ENCODE measurements at places on chromosomes 3 and 15.

DNA sequence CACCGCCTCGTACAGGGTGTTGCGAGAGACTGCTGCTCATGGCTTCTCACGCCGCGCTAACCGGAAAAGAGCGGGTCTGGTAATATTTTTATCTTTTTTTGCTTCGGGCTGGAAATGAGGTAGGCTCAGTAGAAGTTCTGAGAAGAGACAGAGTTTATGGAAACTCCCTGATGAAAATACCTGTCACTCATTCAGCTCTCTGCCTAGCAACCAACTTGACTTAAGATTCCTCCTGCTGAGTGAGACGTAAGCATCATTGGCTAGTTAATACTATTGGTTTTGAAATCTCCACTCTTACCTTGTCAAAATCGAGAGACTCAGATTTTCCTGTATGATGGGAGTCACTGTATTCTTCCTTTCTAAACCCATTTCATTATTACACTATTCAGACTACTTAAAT lies 181.7 kb downstream of the PTPRG start:
- DNase-seq: no peak

GRCh38 chr3:164352991-164353390 lies 725.3 kb downstream of the SI start:
- DNase-seq: no peak

DNA sequence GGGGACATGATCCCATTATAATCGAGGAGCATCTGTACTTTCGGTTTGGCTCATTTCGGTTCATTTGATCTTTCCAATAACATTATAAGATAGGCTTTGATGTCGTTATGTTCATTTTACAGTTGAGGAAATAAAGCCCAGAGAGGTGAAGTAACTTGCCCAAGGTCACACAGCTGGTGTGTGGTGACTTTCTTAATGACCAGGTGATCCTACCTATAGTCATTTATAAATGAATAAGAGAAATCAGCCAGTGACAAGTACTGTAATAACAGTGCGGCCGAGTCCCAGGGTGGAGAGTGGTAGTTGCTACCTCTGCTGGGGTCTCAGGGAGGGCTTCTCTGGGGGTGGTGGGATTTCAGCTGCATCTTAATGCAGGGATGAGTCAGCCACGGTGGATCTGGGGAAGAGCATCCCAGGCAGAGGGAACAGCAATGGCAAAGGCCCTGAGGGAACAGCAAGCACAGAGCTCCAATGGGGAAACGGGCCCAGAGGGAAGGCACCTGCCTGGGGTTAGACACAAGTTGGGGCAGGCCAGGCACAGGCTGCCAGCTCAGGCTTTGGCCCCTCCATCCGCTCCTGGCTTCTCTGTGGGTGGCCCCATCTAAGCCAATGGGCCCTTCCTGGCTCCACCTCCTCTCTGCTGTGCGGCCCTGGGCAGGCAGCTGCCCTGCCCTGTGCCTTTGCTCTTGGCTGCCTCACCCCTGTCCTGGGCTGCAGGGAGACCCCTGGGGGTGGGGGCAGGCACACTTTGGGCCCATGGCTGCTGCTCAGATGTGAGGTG lies 1.1 kb upstream of the FBLN2 start:
- DNase-seq: no peak

DNA sequence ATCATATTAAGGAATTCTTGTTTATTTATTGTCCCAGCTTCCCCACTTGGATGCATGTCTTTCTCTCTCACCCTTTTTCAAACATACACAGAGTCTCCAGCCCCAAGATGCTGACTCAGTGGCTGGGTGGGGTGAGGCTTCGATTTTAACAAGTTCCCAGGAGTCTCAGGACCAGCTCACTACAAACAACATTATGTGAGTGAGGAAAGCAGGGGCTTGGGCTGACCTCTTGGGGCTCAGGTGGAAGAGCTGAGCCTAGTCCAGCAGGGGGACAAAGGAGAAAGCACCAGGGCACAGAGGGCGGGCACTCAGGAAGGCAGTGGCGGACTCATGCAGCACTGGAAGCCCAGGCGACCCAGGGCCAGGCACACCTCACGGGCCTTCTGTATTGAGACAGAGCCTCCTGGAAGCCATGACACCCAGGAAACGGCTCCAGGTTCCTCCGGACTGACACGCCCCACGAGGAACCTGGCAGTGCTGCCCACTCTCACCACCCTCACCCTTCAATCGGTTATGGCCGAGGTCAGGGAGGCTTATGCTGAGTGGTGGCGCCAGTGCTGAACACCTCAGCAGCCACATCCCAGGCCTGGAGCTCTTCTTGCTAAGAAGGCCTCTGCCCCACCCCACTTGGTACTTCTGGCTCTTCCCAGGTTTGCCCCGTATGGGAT lies 97.4 kb downstream of the LRIG1 start:
- no peak for DNase-seq

GRCh38 chr15:75037685-75038084 lies 14.3 kb downstream of the PPCDC start:
- no peak for DNase-seq

GRCh38 chr3:170021083-170021482 lies 16.7 kb upstream of the GPR160 start:
- DNase-seq: no peak

GRCh38 chr15:98966091-98966787 lies 41.4 kb downstream of the PGPEP1L start:
- no peak for DNase-seq

DNA sequence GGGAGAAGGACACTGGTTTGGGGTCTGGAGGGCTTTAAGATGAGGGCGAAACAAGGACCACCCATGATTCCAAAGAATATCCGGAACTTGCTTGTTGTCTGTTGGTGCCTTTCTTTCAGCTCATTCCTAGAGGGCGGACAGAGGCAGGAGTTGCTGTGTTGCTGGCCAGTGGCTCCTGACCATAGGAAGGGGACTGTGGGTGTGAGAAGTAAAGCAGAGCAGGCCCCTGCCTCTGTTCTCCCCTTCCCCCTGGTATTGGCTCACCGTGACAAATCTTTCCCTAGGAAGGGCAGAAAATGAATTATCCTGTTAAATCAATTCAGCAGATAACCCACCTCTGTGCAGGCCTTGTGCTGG lies 89.1 kb downstream of the LIPC start:
- DNase-seq: no peak

GRCh38 chr15:25718597-25718996 lies 144.5 kb downstream of the ATP10A start:
- no peak for DNase-seq

DNA sequence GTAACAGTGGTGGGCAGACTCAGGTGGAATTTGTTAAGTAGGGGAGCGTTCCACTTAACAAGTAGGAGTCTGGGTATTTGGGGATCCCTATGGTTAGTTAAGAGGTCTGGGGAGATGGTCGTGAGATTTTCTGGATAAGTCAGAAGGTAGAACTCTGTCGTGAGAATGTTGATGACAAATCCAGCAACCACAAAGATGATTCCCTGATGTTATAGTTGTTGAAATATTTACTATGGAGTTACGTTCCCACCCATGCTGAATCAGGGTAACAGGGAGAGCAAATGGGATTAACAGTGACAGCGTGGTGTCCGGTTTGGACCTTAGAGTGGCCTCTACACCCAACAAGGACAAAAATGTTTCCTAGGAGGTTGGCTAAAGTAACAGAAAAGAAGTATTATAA lies 110.8 kb downstream of the MFSD1 start:
- no peak for DNase-seq

- DNase-seq: no peak
These were observed 84.7 kb downstream of the ETV5 start for GRCh38 chr3:186024210-186024609.

- DNase-seq: no peak
These were observed 83.4 kb upstream of the POU1F1 start for GRCh38 chr3:87359826-87360225.

DNA sequence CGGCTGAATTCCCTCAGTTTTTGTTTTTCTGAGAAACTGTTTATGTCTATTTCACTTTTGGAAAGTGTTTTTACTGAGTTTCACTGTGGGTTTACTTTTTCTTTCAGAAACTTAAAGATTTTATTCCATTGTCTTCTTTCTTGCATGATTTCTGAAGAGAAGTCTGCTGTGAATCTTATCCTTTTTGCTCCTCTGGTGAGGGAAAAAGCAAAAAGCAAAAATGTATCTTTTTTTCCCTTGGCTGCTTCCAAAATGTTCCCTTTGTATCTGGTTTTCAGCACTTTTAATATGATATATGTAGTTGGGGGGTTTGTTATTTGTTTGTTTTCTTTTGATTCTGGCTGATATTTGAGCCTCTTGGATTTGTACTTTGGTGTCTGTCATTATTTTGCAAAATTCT lies 538.0 kb downstream of the GABRG3 start:
- no peak for DNase-seq

- no peak for DNase-seq
These were observed 21.0 kb downstream of the ZDHHC3 start for GRCh38 chr3:44954962-44955361.

Measured in CD8-positive, alpha-beta T cell (primary cell).